ENCODE measurements at places on chromosomes 2 and 18.

GRCh38 chr2:96146153-96146880 is 1.1 kb upstream of the DUSP2 start:
- DNase-seq: peak; percentile 91

GRCh38 chr2:37377187-37377532 is 32.7 kb downstream of the QPCT start:
- DNase-seq: no peak

DNA sequence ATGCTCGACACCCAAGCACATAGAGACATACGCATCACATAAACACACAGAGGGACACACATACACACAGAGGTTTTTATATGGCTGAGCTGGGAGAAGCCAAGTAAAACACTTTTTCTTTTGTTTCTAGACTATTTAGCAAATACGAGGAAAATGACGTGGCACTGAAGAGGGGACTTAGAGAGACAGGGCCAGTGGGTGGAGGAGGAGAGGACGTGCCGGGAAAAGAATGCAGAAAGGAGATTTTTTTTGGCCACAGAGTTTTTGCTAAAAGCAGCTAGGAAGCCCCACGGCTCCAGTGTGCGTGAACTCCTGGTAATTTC is 168.5 kb upstream of the KLF7 start:
- no peak for DNase-seq

DNA sequence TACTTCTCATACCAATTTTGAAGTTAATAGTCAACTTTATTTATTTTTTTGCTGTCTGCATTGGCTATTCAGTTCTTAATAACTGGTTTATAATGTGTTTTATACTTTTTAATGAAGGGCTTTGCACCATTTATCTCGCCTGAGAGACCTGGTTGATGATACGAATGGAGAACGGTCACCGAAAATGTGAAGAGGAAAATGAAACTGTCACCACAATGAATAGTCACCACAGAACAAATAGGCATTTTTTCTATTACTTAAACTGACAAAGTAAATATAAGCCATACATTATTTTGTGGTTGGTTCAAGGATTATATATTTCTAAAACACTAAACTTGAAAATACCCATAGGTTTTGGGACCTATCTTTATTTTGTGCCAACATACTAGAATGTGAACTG is 20.4 kb downstream of the C18orf54 start:
- no peak for DNase-seq

DNA sequence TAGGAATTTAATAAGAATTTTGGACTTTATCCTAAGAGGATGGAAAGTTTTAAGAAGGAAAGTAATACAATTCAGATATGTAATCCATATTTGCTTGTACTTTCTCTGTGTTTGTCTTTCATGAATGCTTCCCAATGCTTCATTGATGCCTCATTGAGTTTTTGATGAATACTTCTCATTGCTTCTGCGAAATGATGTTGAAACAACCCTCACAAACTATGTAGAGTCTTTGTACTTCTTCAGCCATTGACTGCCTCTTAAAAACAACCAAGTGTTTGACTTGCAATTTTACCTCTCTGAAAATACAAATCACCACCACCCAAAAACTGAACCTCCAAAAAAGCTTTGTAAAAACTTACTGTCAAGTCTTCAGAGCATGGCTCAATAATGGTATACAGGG is 424.1 kb downstream of the ERBB4 start:
- DNase-seq: no peak

DNA sequence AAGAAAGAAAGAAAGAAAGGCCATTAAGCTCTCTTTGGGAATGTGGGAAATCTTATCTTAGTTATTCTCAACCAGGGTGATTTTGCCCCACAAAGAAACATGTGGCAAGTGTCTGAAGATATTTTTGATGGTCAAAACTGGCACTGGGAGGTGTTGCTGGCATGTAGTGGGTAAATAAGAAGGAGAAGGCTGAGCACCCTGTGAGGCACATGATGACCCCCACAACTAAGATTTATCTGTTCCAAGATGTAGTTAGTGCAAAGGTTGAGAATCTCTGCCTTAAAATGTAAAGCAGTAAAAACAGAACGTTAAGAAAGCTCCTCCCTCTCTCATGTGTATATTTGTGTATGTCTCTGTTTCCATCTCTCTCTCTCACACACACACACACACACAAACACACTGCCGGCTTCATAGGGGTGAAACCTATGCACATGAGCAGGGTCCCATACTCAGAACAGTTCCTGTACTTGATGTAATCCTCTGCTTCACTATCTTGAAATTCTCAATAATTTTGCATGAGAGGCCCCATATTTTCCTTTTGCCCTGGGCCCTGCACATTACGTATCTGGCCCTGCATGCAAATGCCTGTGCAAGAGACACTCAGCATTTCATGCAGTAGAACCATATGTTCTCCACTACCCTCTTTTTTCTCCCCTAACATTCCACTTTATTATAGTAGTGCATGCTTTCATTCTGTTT is 94.3 kb downstream of the MREG start:
- no peak for DNase-seq

DNA sequence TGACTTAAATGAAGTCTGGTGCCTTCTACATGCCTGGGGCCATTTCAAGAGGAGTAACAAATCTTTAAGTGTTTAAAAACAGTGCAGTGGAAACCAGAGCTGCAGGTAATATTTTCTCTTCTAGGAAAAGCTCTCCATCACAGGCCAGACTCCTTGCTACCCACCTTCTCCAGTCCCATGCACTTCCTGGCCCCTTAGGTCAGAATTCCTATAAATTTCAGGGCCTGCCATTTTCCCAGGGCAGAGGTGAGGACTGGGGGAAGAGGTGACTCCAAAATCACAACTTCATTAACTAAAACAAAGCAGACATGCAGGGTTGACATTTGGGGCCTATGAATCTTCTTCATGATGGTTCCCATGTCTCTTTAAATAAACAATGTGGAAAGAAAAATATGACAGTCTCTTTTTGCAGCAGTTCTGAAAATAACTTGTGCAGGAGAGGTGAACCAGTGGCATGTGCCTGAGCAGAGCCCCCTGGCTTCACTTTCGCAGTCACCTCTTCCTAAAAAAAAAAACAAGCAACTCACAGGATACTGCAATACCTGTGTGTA is 63.7 kb upstream of the TANC1 start:
- no peak for DNase-seq

GRCh38 chr2:62110415-62111025 is 85.4 kb upstream of the B3GNT2 start:
- no peak for DNase-seq

GRCh38 chr2:240130393-240131195 is 5.5 kb downstream of the COPS9 start:
- DNase-seq: no peak

- no peak for DNase-seq
Measured at GRCh38 chr2:214676421-214677089, 132.9 kb downstream of the BARD1 start.

DNA sequence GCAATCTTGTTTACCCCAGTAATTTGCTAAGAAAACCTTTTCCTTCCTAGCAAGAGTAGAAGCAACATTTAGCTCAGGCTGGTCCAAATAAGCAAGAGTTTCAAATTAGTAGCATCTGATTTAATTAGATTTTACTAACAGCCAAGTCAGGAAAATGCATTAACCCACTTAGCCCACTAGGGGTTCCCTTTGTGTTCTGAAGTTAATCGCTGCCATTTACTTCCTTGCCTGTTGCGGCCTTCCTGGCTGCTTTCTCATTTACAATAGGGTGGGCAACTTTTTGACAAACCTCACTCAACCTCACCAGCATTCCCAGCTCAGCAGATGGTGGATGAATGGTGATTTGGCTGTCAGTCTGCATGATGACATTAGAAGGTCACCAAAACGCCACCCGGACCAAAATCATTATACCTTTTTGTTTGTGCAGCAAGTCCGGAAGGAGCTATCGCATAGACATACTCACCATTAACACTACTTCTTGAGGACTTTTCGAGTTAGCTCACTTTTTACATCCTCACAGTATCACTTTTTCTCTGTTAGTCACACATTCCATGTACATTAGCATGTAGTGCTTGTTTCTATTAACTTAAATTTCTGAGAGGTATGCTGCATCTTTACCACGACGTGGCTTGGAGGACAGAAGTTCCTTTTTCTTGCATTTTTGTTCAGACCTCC is 101.5 kb upstream of the SETBP1 start:
- no peak for DNase-seq

DNA sequence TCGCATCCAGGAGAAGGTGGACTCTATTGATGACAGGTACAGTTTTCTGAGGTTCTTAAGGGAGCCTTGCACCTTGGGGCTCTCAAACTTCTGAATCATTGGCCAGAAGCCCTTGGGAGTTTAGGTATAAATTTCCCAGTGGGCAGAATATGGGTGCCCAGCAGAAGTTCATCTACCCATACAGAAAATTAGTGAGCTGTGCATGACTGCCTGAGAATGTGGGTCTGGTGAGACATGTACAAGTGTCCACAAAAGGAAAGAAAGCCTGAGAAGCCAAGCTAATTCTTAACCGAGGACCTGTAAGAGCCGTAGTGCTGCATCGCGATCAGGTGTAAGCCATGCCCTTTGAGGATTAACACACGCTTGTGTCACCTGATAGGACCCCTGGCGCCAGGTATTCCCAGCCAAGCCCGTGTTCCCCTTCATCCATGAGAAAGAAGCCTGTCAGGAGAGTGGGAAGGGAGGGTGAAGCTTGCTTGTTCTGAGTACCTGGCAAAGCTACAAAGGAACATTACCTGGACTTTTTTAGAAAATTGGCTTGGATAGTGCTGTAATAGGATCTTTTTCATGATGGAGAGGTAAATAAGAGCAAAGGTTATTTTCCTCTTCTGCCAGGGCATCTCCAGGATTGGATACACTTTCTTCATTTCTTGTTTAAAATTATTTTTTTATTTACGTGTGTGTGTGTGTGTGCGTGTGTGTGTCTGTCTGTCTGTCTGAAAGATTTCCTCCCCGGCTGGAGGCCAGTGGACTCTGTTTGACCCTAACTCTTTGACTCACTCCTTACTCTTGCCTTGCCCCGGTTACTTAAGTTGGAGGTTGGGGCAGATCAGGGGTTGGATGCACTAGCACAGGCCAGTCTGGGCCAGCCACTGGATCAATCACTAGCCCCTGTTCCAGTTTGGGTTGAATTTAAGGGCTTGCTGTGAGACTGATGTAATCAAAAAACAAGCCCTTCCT is 90.4 kb upstream of the EML6 start:
- no peak for DNase-seq

DNA sequence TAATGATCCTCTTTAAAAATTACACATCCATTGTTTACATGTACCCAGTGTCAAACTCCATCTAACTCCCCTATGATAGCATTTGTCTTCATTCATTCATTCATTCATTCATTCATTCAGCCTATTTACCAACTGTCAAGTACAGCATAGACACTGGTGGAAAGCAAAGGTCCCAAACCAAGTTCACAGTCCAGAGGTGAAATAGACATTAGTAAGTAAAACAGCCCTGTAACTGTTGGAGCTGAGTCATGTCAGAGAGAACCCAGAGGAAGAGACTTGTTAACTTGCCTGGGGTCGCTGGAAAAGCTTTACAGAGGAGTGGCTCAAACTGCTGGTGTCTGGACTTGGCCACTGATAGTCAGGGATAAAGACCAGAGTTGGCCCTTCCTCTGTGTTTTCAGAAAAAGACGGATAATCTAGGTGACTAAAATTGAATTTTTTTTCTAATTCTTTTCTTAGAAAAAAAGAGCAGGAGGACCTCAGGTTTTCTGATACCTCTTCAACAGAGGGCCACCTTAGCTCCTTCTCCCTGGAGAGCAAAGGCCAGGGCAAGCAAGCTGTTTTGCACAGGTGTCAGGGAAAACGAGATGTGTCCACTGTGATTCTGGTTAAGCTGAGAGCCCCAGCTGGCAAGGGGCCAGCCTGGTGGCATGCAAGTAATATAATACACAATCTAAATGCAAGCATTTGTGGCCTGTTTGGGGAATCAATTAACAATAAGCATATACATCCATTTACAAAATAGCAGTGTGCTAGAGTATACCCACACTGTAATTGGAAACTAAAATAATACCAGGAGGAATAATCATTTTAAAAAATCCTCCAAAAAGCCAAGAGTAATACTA is 96.7 kb upstream of the SLC14A2 start:
- DNase-seq: no peak

GRCh38 chr2:222922019-222922800 is 61.4 kb downstream of the ACSL3 start:
- no peak for DNase-seq

All from stimulated activated CD8-positive, alpha-beta memory T cell treated with anti-CD3 and anti-CD28 coated beads, Interleukin-7, amount 100 ng/mL, for 48 hours (primary cell).